ENCODE measurements at places on chromosomes 2 and 18.

DNA sequence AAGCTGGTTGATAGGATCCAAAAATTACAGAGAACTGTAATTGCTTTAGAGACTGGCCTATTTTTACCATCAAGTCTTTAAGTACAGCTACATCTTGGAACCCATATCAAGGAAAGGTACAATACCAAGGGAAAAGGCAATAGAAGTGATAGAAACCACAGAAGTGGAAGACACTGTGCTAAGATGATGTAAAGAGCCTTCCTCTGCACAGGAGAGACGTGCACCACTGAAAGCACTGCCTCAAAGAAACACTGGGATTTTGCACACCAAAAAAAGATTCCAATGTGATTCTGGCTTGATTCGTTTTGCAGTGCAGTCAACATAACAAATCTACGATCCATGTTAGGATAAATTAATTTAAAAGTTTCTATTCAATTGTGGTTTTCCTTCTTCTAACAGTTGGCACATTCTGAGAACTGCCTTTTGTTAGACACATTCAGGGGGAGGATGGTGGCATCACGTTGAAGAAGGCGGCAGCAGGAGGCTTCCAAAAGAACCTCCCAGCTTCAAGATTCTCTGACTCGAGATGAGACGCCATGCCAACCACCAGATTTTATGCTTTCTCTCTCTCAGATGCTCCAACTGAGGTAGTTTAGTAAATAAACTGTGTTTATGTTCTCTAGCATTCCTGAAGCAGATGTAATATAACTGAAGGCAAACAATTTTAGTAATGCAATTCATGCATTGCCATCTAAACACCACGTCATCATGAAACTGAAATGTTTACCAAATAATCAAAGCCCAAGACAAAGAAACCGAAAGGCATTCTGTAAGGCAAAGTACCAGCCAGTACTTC, 102.9 kb downstream of the BCL2 start:
- DNase-seq: no peak

GRCh38 chr2:237075749-237076599, 9.7 kb upstream of the COPS8 start:
- peak; percentile 60 for DNase-seq

DNA sequence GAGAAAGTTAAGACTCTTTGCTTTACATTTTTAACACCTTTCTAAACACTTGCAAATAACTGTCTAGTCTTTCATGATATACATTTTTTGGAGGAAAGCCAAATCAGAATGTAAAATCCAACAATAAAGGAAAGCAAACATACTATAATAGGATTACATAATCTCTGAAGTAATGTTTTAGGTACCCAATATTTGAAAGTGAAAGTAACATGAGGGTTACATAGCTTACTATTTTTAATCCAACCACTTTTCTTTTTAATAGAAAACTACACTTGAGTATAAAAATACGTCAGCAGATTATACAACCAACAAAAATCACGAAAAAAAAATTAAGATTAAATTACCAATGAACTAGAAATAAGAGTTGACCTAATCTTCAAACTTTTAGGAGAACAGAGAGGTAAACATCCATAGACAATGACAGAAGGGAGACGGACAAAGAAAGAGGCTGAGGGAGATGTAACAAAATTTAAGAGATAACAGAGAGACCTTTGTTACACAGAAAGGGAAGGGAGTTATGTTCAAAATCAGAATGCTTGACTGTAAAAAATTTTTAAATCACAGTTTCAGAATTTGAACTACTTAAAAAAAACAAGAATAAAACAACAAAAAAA, 150.0 kb downstream of the IKZF2 start:
- DNase-seq: no peak

- DNase-seq: no peak
Measured at GRCh38 chr2:5370158-5370557, 322.0 kb upstream of the SOX11 start.

GRCh38 chr18:23217781-23218180, 82.5 kb downstream of the CABLES1 start:
- peak; percentile 66 for DNase-seq

Measured in posterior cingulate gyrus (tissue), 11 donors.